T-helper 17 cell (primary cell): ENCODE measurements at places on chromosomes 3 and 15.

DNA sequence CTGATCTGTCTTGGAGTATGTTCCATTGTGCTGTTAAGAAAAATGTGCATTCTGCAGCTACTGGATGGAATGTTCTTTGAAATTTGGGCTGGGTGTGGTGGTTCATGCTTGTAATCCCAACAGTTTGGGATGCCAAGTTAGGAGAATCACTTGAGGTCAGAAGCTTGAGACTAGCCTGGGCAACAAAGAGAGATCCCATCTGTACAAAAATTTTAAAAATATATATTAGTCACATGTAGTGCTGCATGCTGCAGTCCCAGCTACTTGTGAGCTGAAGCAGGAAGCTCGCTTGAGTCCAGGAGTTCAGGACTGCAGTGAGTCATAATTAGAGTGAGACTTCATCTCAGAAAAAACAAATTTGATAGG, 62.8 kb upstream of the PLSCR4 start:
- no peaks in the 10 kb centered on the region for H3K4me1 ChIP-seq
- H3K27ac ChIP-seq = no peak overlapping the region
- H3K36me3 ChIP-seq = no peaks in the 10 kb centered on the region
- H3K4me3 ChIP-seq = no peak overlapping the region
- H3K27me3 ChIP-seq = peaks cover 9% of the 10 kb centered on the region
- DNase-seq = no peak

GRCh38 chr3:124059580-124059979, 67.7 kb upstream of the ROPN1 start:
- no peak for DNase-seq
- H3K27ac ChIP-seq = no peak overlapping the region
- no peak overlapping the region for H3K4me3 ChIP-seq
- no peaks in the 10 kb centered on the region for H3K36me3 ChIP-seq
- peaks cover 32% of the 10 kb centered on the region for H3K27me3 ChIP-seq

- no peak overlapping the region for H3K4me3 ChIP-seq
- H3K27me3 ChIP-seq = peaks cover 4% of the 10 kb centered on the region
- no peaks in the 10 kb centered on the region for H3K36me3 ChIP-seq
- DNase-seq = no peak
- peaks cover 5% of the 10 kb centered on the region for H3K4me1 ChIP-seq
Observed at GRCh38 chr3:101950985-101951733, 101.8 kb downstream of the NFKBIZ start.

DNA sequence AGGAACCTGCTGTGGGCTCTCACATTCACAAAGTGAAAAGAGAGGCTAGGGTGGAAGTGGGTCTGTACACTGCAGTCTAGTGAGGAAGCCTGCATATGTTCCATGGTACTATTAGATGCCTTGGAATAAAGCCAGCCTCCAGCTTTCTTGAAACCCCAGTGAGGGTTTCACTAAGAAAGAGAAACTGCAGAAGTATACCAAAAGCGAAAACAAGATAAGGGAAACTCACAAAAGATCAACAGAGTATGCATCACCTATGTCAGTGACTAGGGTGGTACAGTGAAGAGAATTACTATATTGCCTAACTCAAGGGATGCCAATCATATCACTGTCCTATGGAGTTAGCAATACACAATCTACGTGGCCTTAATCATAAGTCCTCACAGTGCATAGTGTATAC, 212.5 kb upstream of the GADL1 start:
- peaks cover 4% of the 10 kb centered on the region for H3K4me1 ChIP-seq
- H3K27ac ChIP-seq = no peak overlapping the region
- H3K27me3 ChIP-seq = no peaks in the 10 kb centered on the region
- no peak overlapping the region for H3K4me3 ChIP-seq
- no peaks in the 10 kb centered on the region for H3K36me3 ChIP-seq

GRCh38 chr3:48344867-48345507, 11.5 kb upstream of the SPINK8 start:
- no peak overlapping the region for H3K4me3 ChIP-seq
- DNase-seq = no peak
- H3K27me3 ChIP-seq = peaks cover 13% of the 10 kb centered on the region
- H3K27ac ChIP-seq = no peak overlapping the region
- no peaks in the 10 kb centered on the region for H3K4me1 ChIP-seq
- no peaks in the 10 kb centered on the region for H3K36me3 ChIP-seq

DNA sequence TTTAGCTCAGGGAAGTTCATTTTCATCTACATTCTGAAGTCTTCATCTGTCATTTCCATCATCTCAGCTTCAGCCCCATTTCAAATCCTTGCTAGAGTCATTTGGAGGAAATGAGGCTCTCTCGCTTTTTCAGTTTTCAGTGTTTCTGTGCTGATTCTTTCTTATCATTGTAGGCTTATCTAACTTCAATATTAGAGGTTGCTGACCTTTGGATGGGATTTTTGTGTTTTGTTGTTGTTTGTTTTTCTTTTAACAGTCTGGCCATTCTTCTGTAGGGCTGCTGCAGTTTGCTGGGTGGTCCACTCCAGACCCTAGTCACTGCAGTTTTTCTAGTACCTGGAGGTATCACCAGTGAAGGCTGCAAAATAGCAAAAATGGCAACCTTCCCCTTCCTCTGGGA, 8.6 kb downstream of the OR5H2 start:
- no peak overlapping the region for H3K27ac ChIP-seq
- H3K4me1 ChIP-seq = no peaks in the 10 kb centered on the region
- peaks cover 9% of the 10 kb centered on the region for H3K27me3 ChIP-seq
- DNase-seq = no peak
- no peaks in the 10 kb centered on the region for H3K36me3 ChIP-seq

- H3K4me1 ChIP-seq = peaks cover 9% of the 10 kb centered on the region
- no peak for DNase-seq
- no peaks in the 10 kb centered on the region for H3K27me3 ChIP-seq
- no peak overlapping the region for H3K4me3 ChIP-seq
Observed at GRCh38 chr3:58900386-58900785, 149.4 kb downstream of the CFAP20DC start.

DNA sequence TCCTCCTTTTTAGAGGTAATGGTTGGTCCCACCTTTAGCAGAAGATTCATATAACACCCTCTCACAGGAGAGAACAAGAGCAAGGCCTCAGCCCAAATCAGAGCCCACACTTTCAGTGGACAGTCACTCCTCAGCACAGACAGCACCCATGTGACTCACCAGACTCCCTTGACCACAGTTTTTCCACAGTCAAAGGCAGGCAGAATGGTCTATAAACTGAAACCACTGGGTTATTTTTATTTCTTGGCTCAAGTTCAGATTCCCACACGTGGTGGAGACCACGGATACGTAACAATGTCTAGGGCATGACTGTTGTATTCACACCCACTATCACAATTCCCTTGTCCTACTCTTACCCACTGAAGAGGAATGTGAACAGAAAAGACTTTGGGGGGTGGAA, 237.8 kb upstream of the UBE2E1 start:
- no peak for DNase-seq
- H3K27me3 ChIP-seq = no peaks in the 10 kb centered on the region
- peaks cover 5% of the 10 kb centered on the region for H3K36me3 ChIP-seq

DNA sequence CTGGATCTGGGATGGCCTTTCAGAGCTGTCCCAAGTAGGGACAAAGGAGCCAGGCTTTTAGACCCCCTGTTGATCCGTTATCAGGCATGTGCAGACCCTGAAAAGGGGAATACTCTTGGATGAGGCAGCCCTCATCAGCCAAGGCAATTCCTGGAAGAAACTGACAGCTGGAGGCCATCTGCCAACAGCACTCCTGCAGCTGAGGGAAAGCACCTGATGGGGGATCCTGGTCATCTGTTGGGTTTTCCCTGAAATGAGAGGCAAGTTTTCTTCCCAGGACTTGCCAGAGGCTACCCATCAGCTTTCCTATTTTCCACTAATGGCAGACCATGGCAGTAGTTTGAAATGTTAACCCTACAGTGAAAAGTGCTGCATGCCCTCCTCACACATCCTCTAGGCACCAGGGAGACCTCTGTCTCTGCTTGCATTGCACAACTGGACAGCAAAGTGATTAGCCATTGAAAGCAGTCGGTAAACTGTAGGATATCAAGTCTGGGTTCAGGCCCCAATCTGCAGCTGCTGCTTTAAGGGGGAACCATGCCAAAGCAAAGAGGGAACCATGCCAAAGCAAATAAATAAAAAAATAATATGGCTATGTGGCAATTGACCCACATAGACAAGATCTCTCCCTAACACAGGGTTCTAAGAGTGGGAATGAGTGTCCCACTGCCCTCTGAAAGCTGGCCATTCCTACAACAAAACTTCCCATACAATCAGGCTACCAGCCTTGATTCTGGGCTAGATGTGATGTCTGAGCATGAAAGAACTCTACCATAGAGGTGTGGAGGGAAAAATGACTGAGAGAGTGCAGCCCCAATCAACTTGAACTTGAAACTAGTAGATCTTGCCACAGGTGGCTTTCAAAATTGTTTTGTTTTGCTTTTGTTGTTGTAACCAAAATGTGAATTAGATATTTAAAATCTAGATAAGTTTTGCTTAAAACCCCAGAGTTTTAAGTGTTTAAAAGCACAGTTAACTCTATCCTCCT, 232.0 kb upstream of the STT3B start:
- no peak for DNase-seq
- H3K27me3 ChIP-seq = no peaks in the 10 kb centered on the region
- no peak overlapping the region for H3K4me3 ChIP-seq
- H3K36me3 ChIP-seq = no peaks in the 10 kb centered on the region

DNA sequence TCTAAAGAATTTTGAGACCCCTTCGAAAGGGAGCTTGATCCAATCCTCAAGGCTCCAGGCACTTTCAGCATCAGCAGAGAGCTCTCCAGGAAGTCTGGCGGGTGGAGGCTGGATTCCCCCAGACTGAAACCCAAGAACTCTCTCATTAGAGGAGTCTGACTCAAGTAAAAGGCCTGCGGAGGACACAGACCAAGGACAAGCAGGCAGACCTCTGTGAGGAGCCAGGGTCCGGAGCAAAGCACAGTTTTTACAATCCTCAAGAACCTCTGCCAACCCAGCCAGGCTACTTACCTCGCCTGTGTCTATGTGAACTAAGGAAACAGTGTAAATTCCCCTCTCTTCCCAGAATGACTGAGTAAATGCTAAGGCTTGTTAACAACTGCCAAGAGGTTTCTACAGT, 86.2 kb downstream of the FBN1 start:
- DNase-seq = no peak
- no peak overlapping the region for H3K27ac ChIP-seq
- no peaks in the 10 kb centered on the region for H3K36me3 ChIP-seq
- H3K4me3 ChIP-seq = no peak overlapping the region
- peaks cover 45% of the 10 kb centered on the region for H3K27me3 ChIP-seq

- H3K27me3 ChIP-seq = peaks cover 74% of the 10 kb centered on the region
- H3K4me1 ChIP-seq = peaks cover 9% of the 10 kb centered on the region
- no peak for DNase-seq
- H3K27ac ChIP-seq = no peak overlapping the region
Observed at GRCh38 chr3:139106013-139106932, 61.6 kb upstream of the PRR23C start.

DNA sequence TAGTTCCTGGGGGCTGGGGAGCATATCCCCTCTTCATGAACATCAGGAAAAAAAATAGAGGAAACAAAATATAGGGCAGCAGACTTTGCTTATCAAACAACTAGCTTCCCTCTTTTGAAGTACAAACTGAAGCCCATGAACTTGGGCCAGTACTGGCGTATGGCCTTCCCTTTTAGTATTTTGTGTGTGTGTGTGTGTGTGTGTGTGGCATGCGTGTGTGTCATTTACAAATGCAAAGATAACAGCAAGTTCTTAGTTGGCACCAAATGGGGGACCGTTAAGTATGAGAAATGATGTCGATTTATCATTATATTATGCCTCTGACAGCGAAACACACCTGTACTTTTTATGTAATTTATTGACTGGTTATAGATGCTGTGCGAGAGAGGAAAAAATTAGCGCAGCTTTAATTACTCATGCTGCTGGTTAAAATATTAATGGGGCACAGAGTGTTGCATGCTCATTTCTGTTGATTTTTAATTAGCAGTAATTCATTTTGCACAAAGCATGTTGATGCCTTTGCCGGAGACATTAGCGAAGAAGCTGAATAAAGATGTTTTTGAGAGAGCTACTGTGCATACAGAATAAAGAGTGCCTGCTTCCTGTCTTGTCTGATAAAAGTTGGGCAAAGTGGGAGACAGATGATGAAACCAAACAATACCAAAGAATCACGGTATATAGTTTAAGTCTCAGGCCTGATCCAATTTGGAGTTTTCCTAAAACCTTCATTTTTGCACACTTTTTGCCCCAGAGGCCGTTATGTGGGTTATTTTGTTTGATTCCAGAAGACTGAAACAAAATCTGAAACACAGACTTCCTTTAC, 297.1 kb downstream of the SATB1 start:
- H3K4me1 ChIP-seq = peaks cover 4% of the 10 kb centered on the region
- no peaks in the 10 kb centered on the region for H3K36me3 ChIP-seq
- no peak overlapping the region for H3K4me3 ChIP-seq
- H3K27me3 ChIP-seq = peaks cover 39% of the 10 kb centered on the region
- no peak overlapping the region for H3K27ac ChIP-seq
- DNase-seq = no peak

DNA sequence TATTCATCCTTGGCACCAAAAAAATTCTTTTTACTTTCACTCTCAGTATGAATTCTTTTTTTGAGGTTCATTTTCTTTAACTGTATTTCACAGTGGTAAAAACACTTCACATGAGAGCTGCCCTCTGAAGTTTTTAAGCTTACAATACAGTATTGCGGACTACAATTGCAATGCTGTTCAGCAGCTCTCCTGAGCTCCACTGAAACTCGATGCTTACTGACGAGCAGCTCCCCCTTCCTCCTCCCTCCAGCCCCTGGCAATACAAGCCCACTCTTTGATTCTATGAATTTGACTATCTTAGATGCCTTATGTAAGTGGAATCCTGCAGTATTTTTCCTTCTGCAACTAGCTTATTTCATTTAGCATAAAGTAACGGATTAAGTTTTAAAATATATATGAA, 183.4 kb downstream of the ADAMTS17 start:
- no peak overlapping the region for H3K4me3 ChIP-seq
- no peaks in the 10 kb centered on the region for H3K36me3 ChIP-seq
- no peaks in the 10 kb centered on the region for H3K27me3 ChIP-seq
- no peak for DNase-seq
- no peak overlapping the region for H3K27ac ChIP-seq

GRCh38 chr3:170910542-170910941, 2.1 kb upstream of the EIF5A2 start:
- H3K27ac ChIP-seq = no peak overlapping the region
- H3K4me1 ChIP-seq = peaks cover 5% of the 10 kb centered on the region
- no peak overlapping the region for H3K4me3 ChIP-seq
- no peaks in the 10 kb centered on the region for H3K27me3 ChIP-seq

- no peak overlapping the region for H3K4me3 ChIP-seq
- peaks cover 22% of the 10 kb centered on the region for H3K4me1 ChIP-seq
- H3K36me3 ChIP-seq = peaks cover 4% of the 10 kb centered on the region
Observed at GRCh38 chr3:51937014-51937413, 4.7 kb downstream of the RRP9 start.

DNA sequence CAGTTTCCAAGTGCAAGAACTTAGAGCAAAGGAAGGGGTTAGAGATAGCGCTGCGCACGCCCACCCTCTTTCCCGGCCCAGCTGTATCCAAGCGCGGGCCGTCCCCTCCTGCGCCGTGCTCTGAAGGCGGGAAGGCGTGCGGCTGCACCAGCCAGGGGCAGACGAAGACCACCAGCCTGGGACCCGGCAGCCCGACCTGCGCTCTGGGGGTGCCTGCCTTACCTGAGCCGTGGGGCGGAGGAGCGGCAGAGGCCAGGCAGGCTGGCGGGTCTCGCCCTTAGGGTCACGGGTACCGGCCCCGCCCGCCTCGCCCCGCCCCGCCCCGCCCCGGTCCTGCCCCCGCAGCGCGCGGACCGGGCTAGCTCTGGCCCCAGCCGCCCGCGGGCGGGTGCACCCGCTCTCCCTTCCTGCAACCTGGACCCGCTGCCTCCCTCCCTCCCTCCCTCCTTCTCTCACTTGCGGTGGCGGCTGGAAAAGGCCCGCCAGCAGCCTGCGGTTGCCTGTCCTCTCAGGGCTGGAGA, at the start of gene WDR72:
TSS of gene WDR72 (minus strand) at position 253 of the 521 bp plus-strand sequence. CDS start 26,514 bp downstream, outside the sequence.
- H3K27ac ChIP-seq = no peak within 1 kb of the TSS
- no peaks in the 10 kb centered on the region for H3K4me1 ChIP-seq
- peaks cover 43% of the 10 kb centered on the region for H3K27me3 ChIP-seq
